LoVo (cell line): ENCODE measurements at places on chromosomes 5 and 9.

- DNase-seq, result no peak
Observed at GRCh38 chr9:37302277-37302676, 120.2 kb upstream of the GRHPR start.

- DNase-seq, result no peak
Observed at GRCh38 chr5:149282966-149283332, 11.3 kb downstream of the AFAP1L1 start.

DNA sequence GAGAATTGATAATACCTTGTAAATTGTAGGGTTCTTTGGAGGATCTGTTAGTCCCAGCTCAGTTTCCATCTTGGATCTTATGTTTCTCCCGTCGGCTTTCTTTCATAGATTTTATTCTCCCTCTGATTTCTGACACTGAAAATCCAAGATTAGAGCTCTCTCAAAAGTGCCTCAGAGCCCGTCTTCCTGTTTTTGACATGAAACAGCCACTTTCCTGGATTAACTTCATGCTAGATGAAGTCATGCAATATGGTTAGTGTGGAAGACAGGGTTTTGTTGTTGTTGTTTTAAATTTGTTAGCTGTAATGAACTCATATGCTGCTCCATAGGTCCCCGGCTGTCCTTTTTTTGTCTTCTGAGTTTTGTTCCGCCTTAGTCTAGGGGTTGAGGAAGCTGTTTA, 51.6 kb upstream of the ZFR start:
- no peak for DNase-seq

DNA sequence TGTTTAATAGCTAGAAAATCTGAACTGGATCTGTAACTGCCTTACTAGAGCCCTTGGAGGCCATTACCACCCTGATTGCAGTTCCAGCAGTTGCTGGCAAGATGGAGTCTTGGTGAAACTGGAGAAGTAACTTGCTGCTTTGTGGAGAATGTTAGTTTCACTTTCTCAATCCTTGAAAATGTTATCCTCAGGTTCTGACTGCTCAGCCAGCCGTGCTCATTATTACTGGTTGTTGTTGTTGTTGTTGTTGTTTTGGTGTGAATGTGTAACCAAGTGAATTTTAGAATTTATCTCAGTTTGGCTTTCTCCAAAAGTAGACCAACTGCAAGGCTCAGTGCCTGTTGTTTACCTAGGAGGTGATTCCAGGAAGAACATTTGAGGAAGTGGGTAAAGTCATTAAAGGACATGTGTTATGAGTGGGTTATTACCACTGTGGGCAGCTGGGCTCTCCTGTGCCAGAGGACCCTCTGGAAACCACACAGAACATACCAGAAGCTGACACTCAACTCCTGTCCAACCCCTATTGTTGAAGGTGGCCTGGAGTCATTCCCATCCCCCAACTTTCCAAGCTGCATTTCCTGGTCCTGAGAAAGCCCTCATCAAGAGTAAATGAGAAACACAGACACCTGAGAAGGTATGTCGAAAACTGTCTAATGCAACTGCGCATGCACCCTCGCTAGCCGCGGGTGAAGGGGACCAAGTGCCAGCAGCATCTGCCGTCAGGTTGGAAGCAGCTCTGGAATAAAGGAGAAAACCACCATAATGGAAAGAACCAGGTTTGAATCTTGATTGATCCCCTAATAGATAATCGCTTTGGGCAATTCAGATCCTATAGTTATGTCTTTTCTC, 111.6 kb downstream of the CMYA5 start:
- no peak for DNase-seq

GRCh38 chr5:172747471-172747870, 23.5 kb downstream of the DUSP1 start:
- DNase-seq, result no peak

GRCh38 chr9:91789941-91790340, 160.1 kb downstream of the ROR2 start:
- DNase-seq, result no peak

GRCh38 chr9:126875756-126876510, 15.5 kb downstream of the ZBTB34 start:
- no peak for DNase-seq

DNA sequence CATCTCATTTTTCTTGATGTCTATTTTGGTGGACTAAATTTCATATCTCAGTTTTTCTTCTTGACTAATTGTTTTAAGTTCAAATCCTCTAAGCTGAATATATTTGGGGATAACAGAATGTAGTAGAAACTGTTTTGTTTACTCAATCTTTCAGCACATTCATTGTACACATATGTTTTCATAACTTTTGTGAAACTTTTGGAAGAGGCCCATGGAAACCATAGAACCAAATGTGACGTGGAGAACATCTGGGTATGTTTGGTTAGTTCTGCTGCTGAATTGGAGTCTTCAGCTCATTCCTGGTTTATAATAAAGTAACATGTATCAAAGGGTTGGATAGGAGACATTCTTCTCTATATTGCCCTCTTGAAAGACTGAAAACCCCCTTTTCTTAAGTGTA, 88.4 kb downstream of the CCDC171 start:
- DNase-seq, result no peak
